ENCODE measurements at places on chromosomes 13 and 19. TPM values are rescaled to one million over a fixed set of nuclear protein-coding genes. Genes with fewer than 3 reads are reported as not detected.

GAPDHS gene
- polyA plus RNA-seq = not detected

PODNL1 gene
- not detected for polyA plus RNA-seq

ICAM1 gene
- 9.2 TPM for polyA plus RNA-seq

FUT3 gene
- polyA plus RNA-seq = not detected

ERICH6B gene
- polyA plus RNA-seq = 0.45 TPM

TMEM190 gene
- polyA plus RNA-seq = not detected

CGB5 gene
- not detected for polyA plus RNA-seq

PCDH20 gene
- not detected for polyA plus RNA-seq

MEIOSIN gene
- polyA plus RNA-seq = not detected

THSD1 gene
- 0.15 TPM for polyA plus RNA-seq

TEAD2 gene
- polyA plus RNA-seq = 6.3 TPM
